Jurkat, Clone E6-1 (cell line): ENCODE measurements at places on chromosomes 12 and 14.

- no peak for DNase-seq
These were observed 667.2 kb downstream of the DIO2 start for GRCh38 chr14:79543967-79544697.

DNA sequence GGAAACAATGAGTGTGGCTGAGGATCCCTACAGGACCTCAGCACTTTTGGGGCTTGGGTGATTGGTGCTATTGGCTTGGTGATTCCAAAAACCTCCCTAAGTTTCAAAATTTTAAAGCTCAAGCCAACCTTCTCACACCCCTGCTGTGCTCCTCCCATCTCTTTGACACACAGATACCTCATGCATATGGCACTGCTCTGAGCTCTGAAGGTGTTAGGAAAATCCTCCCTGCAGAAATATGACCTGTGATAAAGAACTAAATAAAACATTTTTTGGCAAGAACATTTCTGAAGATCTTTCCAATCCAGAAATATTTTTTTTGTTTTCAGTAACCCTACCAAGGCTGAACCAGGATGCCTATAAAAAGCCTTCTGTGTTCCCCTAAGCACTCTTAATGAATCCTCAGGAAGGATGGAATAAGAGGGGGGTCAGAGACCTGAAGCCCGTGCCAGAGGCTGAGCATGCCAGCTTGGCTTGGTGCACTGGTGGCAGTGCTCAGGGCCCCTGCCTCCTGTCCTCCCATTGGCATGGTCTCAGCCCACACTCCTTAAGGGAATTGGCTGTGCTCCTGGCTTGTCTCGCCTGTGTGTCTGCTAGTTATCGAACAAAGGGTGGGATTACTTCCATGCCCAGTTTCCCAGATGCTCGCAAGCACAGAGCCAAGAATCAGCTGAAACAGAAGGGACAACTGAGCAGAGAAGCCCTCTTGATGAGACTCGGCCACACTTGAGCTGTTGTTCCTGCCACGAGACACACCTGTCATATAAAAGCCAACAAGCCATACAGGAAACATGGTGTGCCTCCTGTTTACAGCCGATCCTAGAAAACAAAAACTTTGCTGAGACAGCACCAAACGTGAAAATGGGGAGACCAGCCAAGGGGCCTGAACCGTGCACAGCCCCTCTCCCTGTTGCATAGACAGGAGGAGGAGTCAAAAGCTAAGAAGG, 132.7 kb upstream of the EEA1 start:
- no peak for DNase-seq

DNA sequence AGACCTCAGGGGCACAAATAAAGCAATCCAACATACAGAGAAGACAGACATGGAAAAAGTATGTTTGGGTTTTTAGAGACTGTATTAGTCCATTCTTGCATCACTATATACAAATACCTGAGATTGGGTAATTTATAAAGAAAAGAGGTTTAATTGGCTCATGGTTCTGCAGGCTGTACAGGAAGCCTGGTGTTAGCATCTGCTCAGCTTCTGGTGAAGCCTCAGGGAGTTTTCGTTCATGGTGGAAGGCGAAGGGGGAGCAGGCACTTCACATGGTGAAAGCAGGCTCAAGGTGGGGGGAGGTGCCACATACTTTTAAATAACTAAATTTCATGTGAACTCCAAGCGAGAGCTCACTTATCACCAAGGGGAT, 3.7 kb upstream of the PPP2R5C start:
- DNase-seq, result no peak

DNA sequence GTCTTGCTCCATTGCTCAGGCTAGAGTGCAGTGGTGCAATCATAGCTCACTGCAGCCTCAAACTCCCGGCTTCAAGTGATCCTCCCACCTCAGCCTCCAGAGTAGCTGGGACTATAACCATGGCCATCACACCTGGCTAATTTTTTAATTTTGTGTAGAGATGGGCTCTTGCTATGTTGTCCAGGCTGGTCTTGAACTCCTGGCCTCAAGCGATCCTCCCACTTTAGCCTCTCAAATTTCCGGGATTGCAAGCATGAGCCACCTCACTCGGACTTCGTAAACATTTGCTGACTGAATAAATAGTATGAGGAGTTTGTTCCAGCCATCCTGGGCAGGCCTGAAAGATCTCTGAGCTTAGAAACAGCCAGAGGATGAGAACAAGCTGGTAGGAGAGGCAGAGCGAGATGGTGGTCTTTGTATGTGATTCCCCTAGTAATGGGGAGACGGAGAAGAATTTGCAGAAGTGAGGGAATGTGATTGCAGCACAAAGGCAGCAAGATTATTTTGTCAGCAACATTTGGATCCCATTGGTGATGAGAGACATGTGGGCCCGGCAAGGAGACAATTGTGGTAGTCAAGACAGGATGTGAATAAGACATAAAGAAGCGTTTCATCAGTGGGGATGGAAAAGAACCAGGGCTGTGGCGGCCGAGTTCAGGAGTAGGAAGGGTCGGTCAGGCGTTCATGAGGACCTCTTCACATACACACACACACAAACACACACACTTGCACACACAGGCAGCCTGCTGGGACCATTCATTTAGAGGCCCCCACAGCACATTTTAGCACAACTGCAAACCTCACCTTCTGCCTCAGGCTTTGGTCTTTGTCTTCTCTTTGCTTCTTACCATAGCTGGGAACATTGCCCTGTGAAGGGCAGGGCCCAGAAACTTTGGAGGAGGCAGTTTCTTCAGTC, 155.5 kb downstream of the ZFP36L1 start:
- DNase-seq, result no peak

DNA sequence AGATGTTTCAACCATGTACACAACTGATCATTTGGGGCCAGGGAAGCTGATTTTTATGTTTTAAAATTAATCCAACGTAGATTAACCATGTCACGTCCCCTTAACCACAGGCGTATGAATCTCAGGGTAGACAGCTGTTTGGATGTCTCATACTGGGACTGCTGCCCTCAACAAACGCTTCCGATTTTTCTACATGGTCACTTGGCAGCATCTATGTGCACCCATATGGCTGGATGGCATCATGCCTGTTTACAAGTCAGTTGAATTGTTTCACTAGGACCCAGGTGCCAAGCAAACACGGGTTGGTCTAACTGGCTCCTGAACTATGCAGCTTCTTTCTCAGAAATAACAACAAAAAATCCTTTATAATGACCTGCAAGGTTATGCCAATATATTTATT, 393.8 kb downstream of the NPAS3 start:
- no peak for DNase-seq

DNA sequence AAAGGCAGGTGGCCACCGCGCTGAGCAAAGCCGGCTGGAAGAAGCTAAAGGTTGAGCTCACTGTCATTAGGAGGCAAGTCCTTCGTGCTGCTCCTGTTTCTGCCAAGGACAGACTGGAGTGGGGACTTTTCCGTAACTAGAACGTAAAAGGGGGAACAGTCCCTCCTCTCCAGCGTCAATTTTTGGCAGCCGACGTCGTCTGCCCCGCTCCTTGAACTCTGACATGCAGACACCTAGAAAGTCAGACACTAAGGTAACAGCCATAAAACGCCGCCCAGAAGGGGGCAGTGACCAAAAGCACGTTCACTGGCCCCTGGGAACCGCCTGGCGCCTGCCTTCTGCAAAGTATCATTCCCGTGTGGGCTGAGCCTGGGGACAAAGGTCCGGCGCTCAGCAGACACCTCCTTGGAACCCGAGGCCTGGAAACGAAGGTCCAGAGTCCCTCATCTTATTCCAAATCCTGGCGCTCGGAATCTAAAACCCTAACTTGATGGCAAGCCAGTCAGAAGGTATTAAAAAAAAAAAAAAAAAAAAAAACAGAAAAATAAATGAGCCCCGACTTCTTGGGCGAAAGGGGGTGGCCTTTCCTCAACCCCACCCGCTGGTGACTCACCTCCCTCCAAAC, 1.1 kb upstream of the LRP1 start:
- no peak for DNase-seq

DNA sequence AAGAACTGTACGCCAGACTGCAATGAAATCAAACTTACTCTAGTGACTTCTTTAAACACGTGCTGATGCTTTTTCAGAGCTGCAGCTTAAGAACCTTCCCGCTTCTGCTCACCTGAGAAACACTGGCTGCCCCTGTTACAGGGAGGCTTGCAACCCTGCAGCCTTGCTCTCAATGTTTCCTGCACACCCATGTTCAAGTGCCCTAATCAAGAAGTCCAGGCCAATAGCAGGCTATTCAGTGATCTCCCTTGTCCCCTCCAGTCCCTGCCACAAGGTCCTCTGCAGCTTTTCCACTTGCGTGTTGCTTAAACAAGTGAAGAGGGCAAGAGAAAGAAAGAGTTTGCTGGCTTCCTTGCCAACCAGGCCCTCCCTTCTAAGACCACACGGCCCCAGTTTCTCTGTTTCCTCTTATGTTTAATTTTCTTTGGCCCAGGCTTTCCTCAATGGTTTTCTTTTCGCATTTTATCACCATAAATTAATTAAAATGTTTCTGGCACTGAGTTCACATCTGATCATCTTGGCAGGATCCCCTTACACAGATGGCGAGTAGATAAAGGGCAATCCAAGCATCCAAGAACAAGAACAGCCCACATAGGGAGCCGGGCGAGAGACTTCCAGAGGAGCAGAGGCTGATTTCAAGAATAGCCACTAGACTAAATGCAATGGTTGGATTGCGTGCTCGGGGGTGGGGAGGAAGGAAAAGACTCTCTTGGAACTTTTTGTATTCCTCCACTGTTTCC, 82.3 kb upstream of the CDKN3 start:
- DNase-seq, result no peak

GRCh38 chr12:12813120-12814101, at the start of gene DDX47:
Gene DDX47 (plus strand): TSS chr12:12813346. CDS start chr12:12813368, 22 bp downstream.
- peak; percentile 90 for DNase-seq

DNA sequence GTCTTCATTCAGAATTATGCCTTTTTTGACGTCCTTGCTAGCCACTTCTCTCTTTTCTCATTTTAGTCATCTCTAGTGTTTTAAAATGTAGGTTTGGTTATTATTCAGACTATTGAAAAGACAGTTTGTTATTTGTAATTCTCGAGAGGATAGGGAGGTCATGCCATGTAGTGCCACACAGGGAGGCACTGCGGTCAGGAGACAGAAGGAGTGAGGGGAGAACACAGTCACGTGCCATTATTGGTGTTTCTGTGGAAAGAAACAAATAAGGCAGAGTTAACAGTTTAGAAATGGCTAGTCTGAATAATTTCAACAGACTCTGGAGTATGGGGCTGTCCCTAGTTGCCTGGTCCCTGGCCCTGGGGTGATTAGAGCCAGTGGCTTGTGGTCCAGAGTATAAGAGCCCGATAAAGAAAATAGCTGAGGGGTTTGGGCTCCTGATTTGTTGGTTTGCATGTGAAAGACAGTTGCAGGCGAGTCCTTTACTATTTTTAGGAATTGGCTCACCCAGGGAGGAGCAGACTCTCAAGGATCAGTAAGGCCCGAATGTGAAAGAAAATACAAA, 278.1 kb upstream of the SEL1L start:
- no peak for DNase-seq

DNA sequence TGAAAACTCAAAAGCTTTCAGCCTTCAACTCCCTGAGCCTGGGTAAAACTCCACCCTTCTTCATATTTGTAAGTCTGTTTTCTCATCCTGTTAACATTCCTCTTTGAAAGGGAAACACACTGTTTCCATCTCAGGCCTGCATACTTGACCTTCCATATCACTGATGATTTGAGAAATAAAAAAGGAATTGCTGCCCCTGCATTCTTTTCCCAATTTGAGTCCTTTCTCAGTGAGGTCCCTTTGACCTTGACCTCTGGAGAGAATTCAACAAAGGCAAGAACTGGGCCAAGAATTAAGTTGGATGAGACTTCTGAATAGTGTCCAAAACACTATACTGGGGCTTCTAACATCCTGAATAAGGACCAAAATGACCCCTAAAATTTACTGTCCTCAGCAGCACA, 108.0 kb downstream of the AEBP2 start:
- no peak for DNase-seq

GRCh38 chr14:34733245-34733644, 18.9 kb upstream of the CFL2 start:
- DNase-seq, result no peak

- peak; percentile 54 for DNase-seq
These were observed 494 bp downstream of the GCH1 start for GRCh38 chr14:54902143-54902520.

DNA sequence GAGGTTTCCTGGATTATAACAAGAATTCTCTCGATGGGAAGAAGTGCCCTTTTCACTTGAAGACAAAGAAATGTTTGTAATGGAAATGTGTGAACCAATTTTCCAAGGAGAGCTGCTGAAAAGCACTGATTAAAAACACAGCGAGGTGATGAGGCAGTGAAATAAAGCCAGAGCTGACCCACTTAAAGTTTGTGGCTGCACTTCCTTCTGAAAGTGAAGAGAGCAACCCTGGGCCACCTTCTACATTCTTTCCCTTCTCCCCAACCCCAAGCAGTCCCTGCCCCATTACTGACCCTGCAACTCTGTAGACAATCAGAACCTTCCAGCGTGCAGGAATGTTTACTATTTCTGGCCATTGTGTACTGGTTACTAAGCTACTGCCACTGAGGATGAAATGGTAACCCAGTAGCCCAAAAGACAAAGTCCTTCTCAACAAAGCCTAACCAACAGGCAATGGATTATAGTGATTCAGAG, 173.9 kb downstream of the TTC7B start:
- no peak for DNase-seq

DNA sequence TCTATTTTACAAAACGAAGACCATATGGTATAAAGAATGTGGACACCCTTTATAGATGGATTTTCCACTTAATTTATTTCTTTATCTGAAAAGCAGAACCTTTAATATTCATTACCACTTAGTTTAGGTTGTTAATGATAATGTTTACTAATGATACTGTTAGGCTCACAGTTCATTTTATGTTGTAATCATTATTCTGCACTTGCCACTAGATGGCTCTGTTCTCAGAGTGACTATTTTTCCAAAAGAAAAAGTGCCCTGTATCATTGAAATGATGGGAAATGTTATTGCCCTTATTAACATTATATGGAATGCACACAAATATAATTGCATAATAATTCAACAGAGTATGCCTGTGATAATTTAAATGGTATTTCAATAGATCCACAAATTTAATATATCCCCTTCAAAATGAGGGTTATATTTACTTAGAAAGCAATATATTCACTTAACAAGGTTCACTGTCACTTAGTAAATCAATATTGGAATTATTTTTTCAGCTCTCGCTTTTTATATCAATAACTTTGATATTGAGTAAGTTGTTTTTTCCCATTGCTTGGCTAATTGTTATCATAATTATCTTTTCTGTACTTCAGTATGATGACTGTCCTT, 95.7 kb downstream of the PDE3A start:
- peak; percentile 4 for DNase-seq

DNA sequence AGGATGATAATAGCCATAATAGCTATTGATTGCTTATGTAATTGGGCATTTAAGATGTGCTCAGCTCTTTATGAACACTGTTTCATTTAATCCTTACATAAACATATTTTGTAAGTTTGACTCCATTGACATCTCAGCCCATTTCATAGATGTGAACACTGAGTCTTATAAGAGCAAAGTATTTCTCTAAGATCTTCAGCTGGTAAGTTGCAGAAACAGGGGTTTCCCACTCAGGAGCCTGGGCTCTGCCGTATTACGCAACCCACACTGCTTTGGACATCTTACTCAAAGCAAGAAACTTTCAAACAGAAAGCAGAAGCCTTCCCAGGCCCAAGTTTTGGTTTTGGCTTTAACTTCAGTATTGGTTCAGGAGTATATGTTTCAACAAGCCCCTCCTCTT, 705.1 kb downstream of the MED13L start:
- no peak for DNase-seq

- DNase-seq, result no peak
These were observed 11.6 kb downstream of the KRT7 start for GRCh38 chr12:52244615-52244994.
